ENCODE measurements at places on chromosomes 3 and 15.

- DNase-seq: no peak
Measured at GRCh38 chr3:73433687-73434086, 191.1 kb downstream of the PDZRN3 start.

DNA sequence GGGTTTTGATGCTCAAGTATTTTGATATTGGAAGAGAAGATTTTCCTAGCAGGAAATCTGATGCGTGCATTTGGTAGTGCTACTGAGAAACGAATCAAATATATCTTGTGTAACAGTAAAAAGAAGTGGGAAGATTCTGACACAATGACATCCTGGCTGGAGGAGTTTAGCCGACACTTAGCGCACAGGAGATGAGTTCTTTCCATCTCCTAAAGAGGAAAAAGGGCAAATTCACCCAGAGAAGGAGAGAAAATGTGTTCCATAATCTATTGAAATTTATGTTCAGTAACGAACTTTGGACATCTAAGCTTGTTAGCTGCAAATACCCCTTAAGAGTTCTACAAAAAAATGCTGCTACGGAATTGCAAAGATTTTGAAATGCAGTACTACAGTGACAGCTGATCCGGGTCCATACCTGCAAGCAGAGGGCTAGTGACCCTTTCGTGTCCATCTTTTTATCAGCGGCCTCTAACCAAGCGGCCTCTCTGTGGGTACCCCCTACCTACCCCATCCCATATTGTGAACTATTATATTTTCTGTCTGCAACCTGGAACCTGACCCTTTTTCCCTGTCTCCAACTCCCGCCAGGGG lies 971 bp downstream of the CPOX start:
- no peak for DNase-seq

DNA sequence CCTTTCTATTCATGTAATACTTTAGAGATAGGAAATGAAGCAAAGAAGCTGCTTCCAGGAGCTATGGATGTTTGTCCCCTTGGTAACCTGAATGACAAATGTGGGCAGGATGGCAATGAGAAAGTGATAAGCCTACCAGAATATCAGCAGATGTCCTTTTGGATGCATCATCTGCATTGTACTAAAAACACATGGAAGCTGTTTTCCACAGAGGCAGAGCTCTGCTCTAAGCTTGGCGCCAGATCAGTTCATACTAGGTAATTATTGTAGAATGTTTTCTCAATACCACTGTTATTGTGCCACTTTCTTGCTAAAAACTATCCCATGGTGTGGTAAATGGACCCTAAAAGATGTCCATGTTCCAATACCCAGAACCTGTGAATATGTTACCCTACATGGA lies 100.2 kb downstream of the DTWD1 start:
- no peak for DNase-seq

DNA sequence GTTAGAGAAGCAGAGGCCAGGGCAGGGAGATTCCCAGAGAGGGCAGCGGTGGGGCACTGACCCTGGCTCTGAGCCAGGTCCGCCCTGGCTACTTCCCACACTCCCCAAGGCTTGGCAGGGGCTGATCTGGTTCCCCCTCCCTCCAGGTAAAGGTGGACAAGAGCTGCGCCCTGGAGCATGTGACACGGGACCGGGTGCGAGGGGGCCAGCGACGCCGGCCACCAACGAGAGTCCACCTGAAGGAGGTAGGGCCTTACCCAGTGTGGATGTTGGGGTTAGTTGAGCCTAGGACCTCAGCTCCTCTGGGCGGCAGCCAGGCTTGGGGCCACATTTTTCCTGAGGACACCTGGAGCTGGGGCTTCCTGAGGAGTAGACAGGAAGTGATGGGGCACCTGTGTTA lies 19.6 kb downstream of the PLEKHO2 start:
- DNase-seq: no peak

GRCh38 chr15:78393137-78393536 lies 44.9 kb upstream of the IREB2 start:
- no peak for DNase-seq

- DNase-seq: no peak
Measured at GRCh38 chr3:136512381-136512780, 239.8 kb downstream of the STAG1 start.

GRCh38 chr3:148379763-148380382 lies 317.8 kb upstream of the AGTR1 start:
- DNase-seq: no peak

DNA sequence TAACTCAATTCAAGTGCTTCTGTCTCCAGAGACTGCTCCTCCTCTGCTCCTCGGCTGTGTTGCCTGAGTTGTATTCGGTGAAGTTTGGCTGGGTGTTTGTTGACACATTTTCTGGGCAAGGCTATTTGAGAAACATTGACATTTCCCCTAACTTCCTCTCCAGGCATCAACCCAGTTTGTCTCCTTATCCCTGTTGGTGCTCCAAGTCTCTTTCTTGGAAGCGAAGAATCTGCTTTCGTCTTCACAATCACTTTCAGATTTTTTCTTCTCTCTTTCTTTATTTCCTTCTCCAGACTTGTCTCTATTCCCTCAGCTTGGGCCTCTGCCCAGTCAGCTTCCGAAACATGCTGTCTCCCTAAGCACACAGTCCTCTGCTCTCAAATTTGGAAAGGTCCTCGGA lies 84.7 kb downstream of the ETV5 start:
- no peak for DNase-seq

Data from stimulated activated CD8-positive, alpha-beta memory T cell treated with anti-CD3 and anti-CD28 coated beads, Interleukin-12 subunit alpha, Interleukin-12 subunit beta, amount 100 ng/mL, for 4 hours (primary cell).